ENCODE measurements at places on chromosomes 3 and 15.

GRCh38 chr3:129211772-129212171, 28.1 kb upstream of the CNBP start:
- DNase-seq = no peak

GRCh38 chr3:108088697-108089096, 2.1 kb downstream of the CD47 start:
- no peak for DNase-seq

DNA sequence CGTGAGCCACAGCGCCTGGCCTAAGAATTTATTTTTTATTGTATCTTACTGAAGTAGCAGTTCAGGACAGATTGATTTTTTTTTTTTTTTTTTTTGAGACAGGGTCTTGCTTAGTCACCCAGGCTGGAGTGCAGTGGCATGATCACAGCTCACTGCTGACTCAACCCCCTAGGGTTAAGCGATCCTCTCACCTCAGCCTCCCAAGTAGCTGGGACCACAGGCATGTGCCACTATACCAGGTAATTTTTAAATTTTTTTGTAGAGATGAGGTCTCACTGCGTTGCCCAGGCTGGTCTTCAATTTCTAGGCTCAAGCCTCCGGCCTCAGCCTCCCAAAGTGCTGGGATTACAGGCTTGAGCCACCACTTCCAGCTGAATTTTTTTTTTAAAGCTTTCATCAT, 99.8 kb upstream of the HERC1 start:
- DNase-seq = no peak

DNA sequence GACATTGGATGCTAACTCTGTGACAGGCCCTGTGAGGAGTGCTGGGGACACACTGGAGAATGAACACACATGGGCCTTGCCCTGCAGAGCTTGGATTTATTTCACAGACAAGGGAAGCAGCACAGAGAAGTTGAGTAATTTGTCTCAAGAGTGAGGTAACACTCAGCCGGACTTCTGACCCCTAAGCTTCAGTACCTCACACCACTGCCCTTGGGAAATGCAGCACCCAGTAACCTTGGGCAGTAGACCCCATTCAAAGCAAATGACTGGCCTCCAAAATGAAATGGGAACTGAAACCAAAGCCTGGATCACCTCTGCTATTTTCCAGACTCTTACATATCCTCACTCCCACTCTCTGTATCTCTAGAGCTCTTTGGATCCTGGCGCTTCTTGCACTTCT, 37.3 kb downstream of the RFT1 start:
- DNase-seq = no peak

GRCh38 chr3:28586325-28586724, 237.7 kb upstream of the AZI2 start:
- DNase-seq = no peak

GRCh38 chr3:185797993-185798830, 26.6 kb downstream of the IGF2BP2 start:
- no peak for DNase-seq

- DNase-seq = no peak
Observed at GRCh38 chr3:58355179-58355578, 22.5 kb downstream of the PXK start.

- DNase-seq = no peak
Observed at GRCh38 chr3:58612830-58613229, 35.6 kb upstream of the FAM107A start.

- DNase-seq = no peak
Observed at GRCh38 chr3:64160000-64160695, 65.1 kb downstream of the PRICKLE2 start.

- DNase-seq = no peak
Observed at GRCh38 chr3:51986010-51986947, 2.9 kb downstream of the ACY1 start.

DNA sequence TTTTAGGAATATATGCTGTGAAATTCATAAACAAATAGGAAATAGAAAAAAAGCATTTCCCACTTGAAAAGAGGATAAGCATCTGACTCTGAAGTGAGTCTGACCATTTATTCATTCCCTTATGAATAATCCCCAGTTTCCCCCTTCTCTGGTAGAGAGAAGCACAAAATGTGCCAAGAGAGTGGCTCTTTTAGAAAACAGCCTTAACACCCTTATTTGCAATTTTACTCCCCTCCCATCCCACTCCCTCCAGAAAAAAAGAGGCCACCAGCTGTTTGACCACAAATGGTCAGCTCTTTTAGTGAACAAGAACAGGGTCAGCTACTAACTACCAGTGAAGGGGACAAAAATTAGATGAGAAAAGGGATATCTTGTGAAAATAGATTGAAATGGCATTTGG, 184.5 kb upstream of the ADAMTS9 start:
- DNase-seq = no peak

DNA sequence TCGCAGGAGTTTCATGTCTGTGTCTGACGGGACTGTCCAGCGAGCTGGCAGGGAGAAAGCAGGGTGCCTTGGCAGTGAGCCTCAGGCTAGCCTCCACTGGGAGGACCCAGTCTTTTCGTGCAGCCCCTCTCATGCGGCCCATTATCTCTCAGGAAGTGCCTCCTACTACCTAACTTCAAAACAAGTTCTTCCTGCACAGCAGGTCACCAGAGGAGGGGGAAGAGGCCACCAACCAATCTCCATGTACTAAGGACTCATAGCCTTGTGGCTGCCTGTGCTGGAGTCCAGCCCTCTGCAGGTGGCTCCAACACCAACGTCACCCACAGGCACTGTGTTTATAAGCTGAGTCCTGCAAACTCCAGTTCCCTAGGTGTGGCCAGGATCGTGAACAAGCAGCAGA, 4.8 kb downstream of the VIPR1 start:
- no peak for DNase-seq

GRCh38 chr3:29912600-29913288, 631.9 kb downstream of the RBMS3 start:
- no peak for DNase-seq

GRCh38 chr3:57063032-57063431, 2.6 kb downstream of the SPATA12 start:
- DNase-seq = no peak

DNA sequence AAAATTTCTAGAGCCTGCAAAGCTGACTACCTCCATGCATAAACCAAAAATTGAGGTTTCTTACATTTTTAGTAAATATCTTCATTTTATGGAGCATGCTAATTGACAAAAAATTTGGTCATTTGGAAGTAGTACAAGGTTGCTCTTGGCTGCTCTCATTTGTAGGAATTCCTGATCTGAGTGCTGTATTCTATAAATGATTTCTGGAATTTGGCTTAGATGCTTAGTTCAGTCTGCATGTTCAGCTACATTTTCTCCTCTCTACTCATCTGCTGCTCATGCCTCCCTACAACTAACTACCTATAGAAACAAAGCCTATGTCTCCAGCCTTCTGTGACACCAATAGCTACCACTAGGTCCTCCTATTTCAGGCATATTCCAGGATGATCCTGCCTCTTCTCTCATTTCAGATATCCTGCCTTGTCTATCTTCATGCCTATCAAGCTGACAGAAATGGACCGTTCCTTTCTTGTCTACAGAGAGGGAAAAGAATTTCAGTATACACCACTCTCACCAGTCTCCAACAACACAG, 901.1 kb downstream of the TBL1XR1 start:
- no peak for DNase-seq
